ENCODE measurements at places on chromosomes 6 and 20.

- no peak for DNase-seq
These were observed 305.5 kb downstream of the QKI start for GRCh38 chr6:163720005-163720404.

DNA sequence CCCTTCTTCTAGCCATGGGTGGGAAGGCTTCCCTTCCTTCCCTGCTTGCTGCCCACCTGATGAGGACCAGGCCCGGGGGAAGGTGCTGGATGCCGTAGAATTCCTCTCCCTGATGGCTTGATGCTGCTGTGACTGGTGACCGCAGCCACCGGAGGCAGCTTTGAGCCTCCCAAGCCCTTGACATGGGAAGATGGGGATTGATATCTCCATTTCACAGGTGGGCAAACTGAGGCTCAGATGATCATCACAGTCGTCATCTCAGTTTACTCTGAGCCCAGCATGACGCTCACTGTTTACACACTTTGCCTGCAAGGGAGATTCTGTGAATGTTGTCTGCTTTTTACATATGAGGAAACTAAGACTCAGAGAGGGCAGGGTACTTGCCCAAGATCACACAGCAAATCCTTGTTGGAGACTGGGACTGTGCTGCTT, 43.9 kb downstream of the SRC start:
- DNase-seq, result no peak

GRCh38 chr6:20096536-20096935, 115.7 kb downstream of the MBOAT1 start:
- DNase-seq, result no peak

GRCh38 chr6:144395014-144395413, 109.9 kb downstream of the UTRN start:
- DNase-seq, result no peak

DNA sequence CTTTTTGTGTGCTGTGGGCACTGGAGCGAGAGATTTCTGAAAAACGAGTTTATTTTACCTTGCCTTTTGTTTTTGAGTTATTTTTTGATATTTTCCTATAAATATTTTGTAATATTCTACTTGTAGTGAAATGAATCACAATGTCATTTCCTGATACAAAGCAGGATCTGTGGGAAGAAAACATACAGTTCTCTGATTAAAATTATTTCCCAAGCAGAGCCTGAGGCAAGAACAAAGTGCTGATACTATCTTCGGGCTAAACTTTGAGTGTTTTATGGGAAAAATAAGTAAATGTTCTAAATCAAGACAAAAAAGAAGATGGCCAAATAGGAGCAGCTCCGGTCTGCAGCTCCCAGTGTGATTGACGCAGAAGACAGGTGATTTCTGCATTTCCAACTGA, 33.7 kb upstream of the ELOVL5 start:
- no peak for DNase-seq

DNA sequence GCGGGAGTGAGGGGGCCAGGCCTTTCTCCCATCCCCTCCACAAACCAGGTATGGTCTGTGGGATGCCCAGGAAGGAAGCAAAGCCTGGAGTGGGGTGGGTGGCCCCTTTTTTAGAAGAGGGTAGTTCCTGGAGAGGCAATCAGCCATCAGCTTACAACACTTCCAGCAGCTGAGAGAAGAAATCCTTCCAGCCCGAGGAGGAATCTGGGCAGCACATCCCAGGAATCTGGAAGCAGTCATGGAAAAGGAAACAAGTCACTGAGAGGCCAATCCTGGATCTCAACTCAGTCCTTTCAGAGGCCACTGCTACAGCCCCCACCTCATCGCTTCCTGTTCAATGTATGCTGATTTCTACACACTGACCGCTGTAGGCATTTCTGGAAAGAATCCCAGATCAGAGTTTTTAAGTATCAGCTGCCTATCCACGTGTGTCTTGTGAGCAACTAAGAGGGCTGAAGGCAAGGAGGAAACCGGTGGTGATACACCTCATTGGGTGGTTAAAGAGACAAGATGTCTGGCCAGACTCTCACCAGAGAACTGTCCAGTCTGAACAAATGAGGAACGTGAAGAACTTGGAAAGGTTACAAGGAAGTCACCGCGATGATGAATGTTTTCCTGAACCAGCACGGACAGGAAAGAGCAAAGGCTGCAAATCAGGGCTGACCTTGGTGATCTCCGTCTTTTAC, 92.9 kb upstream of the SHLD1 start:
- DNase-seq, result no peak

- no peak for DNase-seq
These were observed 2.7 kb downstream of the PCMTD2 start for GRCh38 chr20:64258071-64258823.

- DNase-seq, result no peak
These were observed 238.8 kb downstream of the HIVEP2 start for GRCh38 chr6:142706210-142706609.

- no peak for DNase-seq
These were observed 4.9 kb downstream of the DDO start for GRCh38 chr6:110410511-110410910.

GRCh38 chr6:24329451-24329850, 28.4 kb downstream of the DCDC2 start:
- DNase-seq, result no peak

DNA sequence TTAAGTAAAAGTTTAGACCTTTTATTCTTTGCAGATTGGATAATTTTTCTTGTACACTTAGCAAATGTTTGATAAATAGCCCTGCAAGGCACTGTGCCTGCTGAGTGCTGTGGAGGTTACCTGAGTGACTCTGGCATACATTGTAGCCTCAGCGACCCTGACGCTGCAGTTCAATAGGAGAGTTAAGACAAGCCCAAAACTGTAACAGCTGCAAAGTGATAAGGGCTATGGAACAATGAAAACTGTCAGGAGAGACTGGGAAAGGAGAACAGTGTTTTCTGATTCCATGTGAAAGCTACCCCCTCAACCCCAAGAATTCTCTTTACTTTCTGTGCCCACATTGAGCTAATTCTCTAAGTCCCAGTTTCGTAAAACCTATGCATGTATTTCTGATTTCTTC, 22.2 kb downstream of the HIVEP1 start:
- DNase-seq, result no peak

- DNase-seq, result no peak
These were observed 43.7 kb downstream of the SHLD1 start for GRCh38 chr20:5793916-5794315.

GRCh38 chr20:4369798-4370124, 351.9 kb upstream of the PRND start:
- no peak for DNase-seq

- no peak for DNase-seq
These were observed 89.9 kb downstream of the AKAP7 start for GRCh38 chr6:131225127-131225526.

- DNase-seq, result no peak
These were observed 102.3 kb upstream of the CCN2 start for GRCh38 chr6:132053511-132053910.

DNA sequence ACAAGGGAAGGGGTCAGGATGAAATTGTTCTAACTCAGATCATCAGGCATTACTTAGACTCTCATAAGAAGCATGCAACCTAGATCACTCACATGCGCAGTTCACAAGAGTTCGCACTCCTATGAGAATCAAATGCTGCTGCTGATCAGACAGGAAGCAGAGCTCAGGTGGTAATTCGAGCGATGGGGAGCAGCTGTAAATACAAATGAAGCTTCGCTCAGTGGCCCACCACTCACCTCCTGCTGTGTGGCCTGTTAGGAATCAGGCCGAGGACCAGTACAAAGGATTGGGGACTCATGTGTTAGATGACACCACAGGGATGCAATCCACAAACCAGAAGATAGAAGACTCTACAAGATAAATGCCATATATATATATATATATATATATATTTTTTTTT, 31.5 kb upstream of the TOP1 start:
- no peak for DNase-seq

- no peak for DNase-seq
These were observed 17.3 kb downstream of the TGM2 start for GRCh38 chr20:38147751-38148150.

GRCh38 chr6:130610303-130610702, 216.9 kb upstream of the SMLR1 start:
- DNase-seq, result no peak

DNA sequence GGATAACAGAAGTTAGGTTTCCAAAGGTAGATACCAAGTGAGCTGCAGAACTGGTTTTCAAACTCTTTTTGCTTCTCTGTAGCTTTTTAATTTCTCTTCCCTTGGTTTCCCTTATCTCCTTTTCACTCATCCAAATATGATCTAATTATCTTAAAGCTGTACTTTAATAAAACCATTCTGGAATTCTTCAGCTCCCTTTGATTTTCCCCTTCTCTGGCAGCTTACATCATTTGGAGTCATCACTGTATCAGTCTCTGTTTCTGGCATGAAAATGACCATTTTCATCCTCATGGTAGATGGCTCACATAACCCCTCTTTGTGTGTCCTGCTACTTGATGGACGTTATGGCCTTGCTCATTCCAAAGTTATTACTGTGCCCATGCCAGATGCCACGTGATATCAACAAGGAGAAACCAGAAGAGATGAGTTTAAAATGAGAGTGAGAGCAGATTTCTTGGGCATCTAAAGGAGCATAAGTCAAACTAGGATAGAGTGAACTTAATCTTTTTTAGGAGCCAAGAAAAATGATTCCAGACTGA, 620.2 kb downstream of the QKI start:
- no peak for DNase-seq

DNA sequence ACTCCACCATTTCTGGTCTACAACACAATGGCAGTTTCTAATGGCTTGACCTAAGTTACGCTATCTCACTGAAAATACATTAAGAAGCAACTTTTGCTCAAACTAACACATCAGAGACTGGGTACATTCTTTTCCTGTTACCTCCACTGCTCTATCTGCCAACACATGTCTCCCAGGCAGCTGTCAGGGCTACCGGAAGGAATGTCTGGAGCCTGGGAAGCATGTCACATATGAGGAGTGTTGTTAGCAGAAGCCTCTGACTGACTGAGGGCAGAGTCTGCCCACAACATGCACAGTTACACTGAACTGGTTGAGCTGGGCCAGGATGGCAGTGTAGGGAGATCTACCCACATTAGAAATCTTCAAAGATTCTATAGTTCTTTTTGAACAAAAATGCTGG, 264.5 kb downstream of the KIF16B start:
- DNase-seq, result no peak

GRCh38 chr20:40238511-40238910, 450.5 kb downstream of the MAFB start:
- no peak for DNase-seq

DNA sequence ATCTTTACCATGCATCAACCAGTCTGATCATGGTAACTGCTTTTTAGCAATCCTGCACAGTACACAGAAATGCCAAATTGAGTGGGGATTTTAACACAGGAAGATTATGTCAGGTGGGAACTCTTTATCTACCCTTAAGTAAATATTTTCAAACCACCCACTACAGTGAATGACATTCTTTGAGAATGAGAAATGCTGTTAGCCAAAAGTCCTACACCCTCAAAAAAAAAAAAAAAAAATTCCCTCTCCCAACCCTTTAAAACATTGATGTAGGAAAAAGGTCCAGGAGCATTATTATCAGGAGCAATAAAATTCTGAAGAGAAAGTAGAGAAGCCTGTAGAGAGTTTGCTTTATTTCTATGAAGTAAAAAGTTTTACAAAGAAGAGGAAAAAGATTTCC, 307.2 kb upstream of the THEMIS start:
- DNase-seq, result no peak

DNA sequence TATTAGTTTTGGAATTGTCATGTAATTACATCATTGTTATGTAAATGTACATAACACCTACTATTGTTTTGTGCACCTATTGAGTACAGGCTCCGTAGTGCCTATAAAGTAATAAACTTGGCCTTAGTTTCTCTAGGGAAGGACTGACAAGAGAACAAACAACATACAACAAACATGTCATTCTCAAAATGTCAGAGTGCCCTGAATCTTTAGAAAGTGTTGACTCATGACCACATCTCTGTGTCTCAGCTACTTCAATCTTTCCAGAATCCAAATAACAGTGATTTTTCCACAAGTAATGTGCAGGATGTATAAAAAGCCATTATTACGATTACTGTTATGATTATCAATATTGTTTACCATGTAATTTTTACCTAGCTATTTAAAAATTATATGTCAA, 17.2 kb downstream of the LAMP5 start:
- DNase-seq, result no peak

GRCh38 chr20:60167812-60168211, 209.6 kb downstream of the CDH26 start:
- DNase-seq, result no peak

- DNase-seq, result no peak
These were observed 10.9 kb upstream of the SYNE1 start for GRCh38 chr6:152648105-152648504.

DNA sequence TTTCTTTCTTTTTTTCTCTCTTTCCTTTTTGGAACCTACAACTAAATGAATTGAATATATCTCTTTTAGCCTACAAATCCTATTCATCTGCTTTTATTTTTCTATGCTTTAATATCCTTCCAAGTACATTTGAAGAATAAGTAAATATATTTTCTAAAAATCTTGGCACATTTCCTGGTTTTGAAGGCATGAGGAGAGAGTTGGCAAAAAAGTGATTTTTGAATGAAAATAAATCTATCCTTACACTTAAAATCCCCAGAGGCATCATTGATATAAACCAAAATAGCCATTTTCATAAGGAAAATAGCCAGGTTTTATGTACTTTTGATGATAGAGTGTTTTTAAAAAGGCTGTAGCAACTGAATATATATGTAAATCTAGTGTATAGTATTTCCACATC, 69.0 kb downstream of the SAMD5 start:
- DNase-seq, result no peak

GRCh38 chr6:130558131-130558530, 192.3 kb downstream of the TMEM200A start:
- no peak for DNase-seq

DNA sequence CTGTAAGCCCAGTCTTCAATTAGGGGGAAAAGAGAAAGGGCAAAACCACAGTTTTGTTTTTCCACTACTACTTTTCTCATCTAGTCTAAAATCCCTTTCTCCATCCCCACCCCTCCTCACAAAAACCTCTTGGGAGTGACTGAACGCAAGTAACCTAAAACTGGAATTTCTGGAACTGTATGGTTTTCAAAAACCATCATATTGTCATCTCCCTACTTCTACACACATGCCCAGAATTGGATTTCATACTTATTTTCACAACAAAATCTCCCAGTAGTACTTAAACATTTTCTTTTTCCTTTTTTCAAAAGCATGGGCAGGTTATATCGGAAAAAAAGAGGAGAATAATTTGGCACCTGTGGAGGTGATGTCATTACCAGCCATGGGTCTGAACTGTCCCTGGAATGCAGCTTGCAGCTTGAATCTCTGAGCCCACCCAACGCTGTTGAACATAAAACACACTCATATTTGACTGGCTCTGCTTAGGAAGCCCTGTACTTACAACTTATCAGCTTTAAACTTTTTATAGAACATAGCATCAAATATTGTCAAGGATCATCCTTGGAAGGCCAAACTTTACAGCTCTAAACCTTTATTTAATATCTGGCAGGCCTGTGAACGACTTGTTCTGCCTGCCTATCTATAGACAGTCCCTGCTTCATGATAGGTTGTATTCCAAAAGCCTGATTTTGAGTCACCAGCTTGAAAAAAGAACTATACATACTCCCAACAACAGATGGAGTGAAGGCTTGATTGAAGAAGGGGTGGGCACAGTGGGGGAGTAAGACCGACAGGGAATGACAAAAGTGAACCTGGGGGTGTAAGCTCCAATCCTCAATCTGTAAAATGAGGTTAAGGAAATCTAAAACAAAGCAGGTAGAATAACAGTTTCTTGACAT, 59.3 kb downstream of the EPB41L2 start:
- no peak for DNase-seq

- no peak for DNase-seq
These were observed 117.3 kb downstream of the ARHGAP18 start for GRCh38 chr6:129592516-129593232.
